ENCODE measurements at places on chromosomes 4 and X.

GRCh38 chr4:189828081-189828697, 112.5 kb upstream of the FRG1 start:
- H3K4me1 ChIP-seq, result no peaks in the 10 kb centered on the region
- H3K27me3 ChIP-seq, result no peaks in the 10 kb centered on the region
- no peak overlapping the region for H3K27ac ChIP-seq
- no peak overlapping the region for H3K4me3 ChIP-seq
- no peak for DNase-seq

DNA sequence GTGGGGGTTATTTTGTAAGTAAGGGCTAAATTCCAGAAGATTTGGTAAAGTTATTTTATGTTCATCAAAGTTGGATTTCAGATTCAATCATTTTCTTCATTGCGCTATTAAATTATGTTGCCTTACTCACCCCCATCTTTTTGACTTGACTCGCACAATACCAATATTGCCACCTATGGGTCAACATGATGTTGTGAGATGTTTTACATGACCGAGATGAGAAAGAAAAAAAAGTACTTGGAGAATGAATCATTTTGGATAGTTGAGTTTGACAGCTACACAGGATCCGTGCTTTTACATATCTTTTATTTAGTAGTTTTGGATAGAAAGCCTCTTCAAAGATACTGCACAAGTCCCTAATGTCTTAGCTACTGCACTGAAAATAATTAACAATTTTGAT, 224.2 kb upstream of the EMCN start:
- no peak for DNase-seq
- no peak overlapping the region for H3K27ac ChIP-seq
- H3K4me3 ChIP-seq, result no peak overlapping the region
- H3K27me3 ChIP-seq, result no peaks in the 10 kb centered on the region
- no peaks in the 10 kb centered on the region for H3K36me3 ChIP-seq
- H3K4me1 ChIP-seq, result no peaks in the 10 kb centered on the region

GRCh38 chrX:44143061-44143602, 169.9 kb upstream of the NDP start:
- no peaks in the 10 kb centered on the region for H3K27me3 ChIP-seq
- H3K36me3 ChIP-seq, result no peaks in the 10 kb centered on the region
- no peaks in the 10 kb centered on the region for H3K4me1 ChIP-seq
- no peak overlapping the region for H3K27ac ChIP-seq

DNA sequence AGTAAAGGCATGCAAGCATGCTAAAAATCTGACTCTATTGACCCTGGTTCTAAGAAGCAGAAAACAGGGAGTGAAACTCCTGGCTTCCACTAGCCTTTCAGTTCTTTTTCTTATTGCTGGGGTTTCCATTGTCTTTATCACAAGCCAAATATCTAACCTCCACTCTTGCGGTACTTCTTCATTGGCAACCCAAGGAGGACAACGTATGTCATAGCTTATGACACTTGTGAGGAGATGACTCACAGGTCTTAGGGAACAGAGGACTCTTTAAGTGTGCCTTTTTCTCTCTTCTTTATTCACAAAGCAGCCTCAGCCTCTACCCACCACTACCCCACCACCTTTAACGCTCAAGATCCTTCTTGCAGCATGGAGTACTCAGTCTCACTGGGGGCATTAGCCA, 124.2 kb downstream of the GUCY2F start:
- H3K27ac ChIP-seq, result no peak overlapping the region
- no peaks in the 10 kb centered on the region for H3K36me3 ChIP-seq
- H3K4me1 ChIP-seq, result no peaks in the 10 kb centered on the region
- DNase-seq, result no peak
- no peaks in the 10 kb centered on the region for H3K27me3 ChIP-seq

DNA sequence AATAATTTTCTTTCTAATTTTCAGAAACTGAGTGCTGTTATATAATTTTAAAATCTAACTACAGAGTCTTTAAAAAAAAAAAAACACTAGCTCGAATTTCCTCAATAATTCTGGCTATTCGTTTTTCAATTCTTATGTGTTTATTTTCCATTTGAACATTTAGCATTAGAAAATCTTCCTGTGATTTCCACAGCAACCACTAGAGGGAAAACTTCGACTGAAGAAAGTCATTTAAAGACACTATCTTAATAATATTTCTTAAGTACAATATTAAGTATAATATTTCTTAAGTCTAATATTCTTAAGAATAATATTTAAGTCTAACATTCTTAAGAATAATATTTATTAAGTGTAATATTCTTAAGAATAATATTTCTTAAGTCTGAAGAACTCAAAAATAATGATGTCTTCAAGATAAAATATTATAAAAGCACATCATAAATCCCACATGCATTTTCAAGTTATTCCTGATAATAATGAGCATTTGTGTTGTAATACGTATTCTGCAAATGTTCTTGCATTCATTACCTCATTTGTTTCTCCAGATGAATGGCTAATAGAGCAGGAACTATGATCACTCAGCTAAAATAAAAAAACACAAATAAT, 118.4 kb upstream of the WDR17 start:
- no peaks in the 10 kb centered on the region for H3K4me1 ChIP-seq
- no peak overlapping the region for H3K4me3 ChIP-seq
- H3K27ac ChIP-seq, result no peak overlapping the region
- DNase-seq, result no peak
- H3K27me3 ChIP-seq, result no peaks in the 10 kb centered on the region
- H3K36me3 ChIP-seq, result no peaks in the 10 kb centered on the region

GRCh38 chr4:105106426-105106825, 40.2 kb upstream of the TET2 start:
- no peaks in the 10 kb centered on the region for H3K36me3 ChIP-seq
- DNase-seq, result no peak
- H3K27ac ChIP-seq, result no peak overlapping the region
- H3K4me3 ChIP-seq, result no peak overlapping the region

DNA sequence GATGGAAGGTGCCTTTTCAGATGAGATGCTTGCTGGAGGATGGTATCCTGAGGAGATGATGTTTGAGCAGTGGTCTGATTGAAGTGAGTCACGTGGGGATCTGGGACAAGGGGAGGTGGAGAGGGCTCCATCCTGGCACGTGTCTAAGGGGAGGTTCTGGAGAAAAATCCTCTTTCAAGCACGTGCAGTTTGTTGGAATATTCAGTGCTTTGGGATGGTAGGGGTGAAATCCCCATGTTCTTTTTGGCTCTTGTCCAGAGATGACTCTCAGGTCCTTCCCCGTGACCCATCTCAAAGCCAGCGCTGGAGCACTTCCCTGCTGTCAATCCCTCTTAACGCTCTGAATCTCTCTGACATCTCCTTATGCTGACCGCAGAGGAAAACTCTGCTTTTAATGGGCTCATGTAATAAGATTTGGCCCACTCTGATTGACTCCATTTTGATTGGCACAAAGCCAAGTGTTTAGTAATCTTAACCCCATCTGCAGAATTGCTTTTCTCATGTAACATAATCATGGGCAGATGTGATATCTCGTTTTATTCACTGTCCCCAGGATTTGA, 10.8 kb upstream of the KLKB1 start:
- DNase-seq, result no peak
- H3K4me3 ChIP-seq, result no peak overlapping the region
- H3K27ac ChIP-seq, result no peak overlapping the region

- no peak for DNase-seq
- H3K4me3 ChIP-seq, result no peak overlapping the region
- H3K36me3 ChIP-seq, result no peaks in the 10 kb centered on the region
Observed at GRCh38 chr4:80424225-80424581, 88.7 kb downstream of the CFAP299 start.

DNA sequence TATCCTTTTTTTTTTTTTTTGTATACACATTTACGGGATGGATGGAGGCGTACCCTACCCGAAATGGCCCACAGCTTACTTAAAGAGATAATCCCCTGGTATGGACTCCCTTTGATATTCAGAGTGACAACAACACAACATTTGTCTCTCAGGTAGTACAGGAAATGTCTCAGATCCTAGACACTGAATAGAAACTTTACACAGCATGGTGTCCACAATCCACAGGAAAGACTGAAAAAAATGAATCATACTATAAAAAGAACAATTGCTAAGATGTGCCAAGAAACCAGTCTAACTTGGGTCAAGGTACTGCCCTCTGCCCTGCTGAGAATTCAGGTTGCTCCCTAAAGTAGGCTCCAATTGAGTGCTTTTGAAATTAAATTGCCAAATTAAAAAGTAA, 100.8 kb upstream of the LANCL3 start:
- no peaks in the 10 kb centered on the region for H3K4me1 ChIP-seq
- H3K4me3 ChIP-seq, result no peak overlapping the region
- H3K27ac ChIP-seq, result no peak overlapping the region
- no peak for DNase-seq

DNA sequence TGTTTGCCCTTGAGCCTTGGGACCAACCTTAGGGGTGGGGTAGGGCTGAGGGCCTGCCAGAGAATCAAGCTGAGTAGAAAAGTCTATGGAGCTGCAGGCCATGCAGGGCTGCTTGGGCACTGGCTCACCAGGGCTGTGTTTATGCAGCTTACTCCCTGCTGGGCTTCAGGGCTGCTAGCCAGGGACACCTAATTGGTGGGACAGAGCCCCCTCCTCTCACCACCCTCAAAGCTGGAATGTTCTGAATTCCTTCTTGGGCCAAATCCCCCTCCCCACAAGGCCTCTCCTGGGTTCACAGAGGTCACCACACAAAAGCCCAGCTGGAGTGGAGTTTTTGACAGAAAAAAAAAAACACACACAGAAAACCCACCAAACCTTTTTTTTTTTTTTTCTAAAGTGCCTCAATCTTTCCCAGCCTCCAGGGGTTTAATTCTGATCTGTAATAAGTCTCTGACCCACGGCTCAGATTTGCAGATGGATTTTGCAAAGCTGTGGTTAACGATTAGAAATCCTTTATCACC, at the start of gene CLDN2:
Gene CLDN2, plus strand, starts transcription at position 471 of the 521 bp plus-strand sequence. CDS start 7,827 bp downstream, outside the sequence.
- peaks cover 21% of the 10 kb centered on the region for H3K4me1 ChIP-seq
- no peak within 1 kb of the TSS for H3K4me3 ChIP-seq
- H3K36me3 ChIP-seq, result no peaks in the 10 kb centered on the region
- DNase-seq, result no peak
- no peaks in the 10 kb centered on the region for H3K27me3 ChIP-seq
- H3K27ac ChIP-seq, result no peak within 1 kb of the TSS

- no peaks in the 10 kb centered on the region for H3K27me3 ChIP-seq
- no peak overlapping the region for H3K4me3 ChIP-seq
- no peak overlapping the region for H3K27ac ChIP-seq
- peaks cover 23% of the 10 kb centered on the region for H3K4me1 ChIP-seq
- no peak for DNase-seq
Observed at GRCh38 chrX:132015875-132016274, 7.2 kb upstream of the STK26 start.

- H3K4me1 ChIP-seq, result no peaks in the 10 kb centered on the region
- H3K27ac ChIP-seq, result no peak overlapping the region
- peaks cover 2% of the 10 kb centered on the region for H3K27me3 ChIP-seq
- no peak for DNase-seq
Observed at GRCh38 chr4:76704133-76704881, 193.6 kb downstream of the SOWAHB start.

DNA sequence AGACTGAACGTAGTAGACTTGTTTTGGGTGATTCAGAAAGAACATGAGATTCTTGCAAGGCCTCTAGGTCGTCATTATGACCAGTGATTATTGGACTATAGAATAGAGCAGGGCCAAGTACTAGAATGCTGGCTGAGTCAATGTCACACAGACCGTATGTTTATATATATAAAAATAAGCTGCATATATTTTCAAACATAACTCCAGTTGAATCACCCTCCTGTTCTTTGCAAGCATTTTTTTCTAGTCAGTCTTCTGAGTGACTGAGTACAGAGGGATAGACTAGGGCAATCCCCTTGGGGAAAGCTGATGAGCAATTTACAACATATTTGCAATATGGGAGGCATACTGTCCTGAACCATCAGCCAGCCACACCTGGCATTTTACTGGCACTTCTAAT, 48.4 kb upstream of the PRPS1 start:
- no peak overlapping the region for H3K27ac ChIP-seq
- no peak for DNase-seq
- no peaks in the 10 kb centered on the region for H3K36me3 ChIP-seq

DNA sequence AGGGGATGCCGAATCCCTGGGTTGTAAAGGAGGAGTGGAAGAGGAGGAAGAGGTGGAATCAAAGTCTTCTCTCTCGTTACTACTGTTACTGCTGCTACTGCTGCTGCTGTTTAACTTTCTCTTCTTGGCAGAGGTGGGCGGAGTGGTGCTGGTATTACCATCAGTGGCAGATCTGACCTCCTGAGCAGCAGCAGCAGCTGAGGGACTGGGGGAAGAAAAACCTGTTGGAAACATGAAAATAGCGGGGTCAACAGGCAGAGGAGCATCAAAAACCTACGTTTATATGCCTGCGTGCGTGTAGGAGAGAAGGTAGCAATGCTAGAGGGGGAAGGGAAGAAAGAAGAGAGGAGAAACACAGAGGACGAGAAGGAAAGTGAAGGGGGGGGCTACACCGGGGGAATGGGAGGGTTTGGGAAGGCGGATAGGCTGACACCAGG, 339 bp downstream of the CUL4B start:
- H3K27ac ChIP-seq, result peak overlapping the region; percentile 98
- no peaks in the 10 kb centered on the region for H3K27me3 ChIP-seq
- H3K4me3 ChIP-seq, result peak overlapping the region; percentile 69
- DNase-seq, result peak; percentile 55

DNA sequence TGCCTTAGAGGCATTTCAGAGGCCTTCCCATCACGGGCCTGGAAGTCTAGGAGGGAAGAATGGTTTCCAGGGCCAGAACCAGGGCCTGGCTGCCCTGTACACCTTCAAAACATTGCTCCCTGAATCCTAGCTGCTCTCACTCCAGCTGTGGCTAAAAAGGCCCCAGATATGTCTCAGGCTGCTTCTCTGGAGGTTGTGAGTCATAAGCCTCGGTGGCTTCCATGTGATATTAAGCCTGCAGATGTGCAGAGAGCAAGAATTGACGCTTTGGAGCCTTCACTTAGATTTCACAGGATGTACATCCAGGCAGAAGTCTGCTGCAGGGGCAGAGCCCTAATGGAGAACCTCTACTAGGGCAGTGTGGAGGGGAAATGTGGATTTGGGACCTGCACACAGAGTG, 502.5 kb downstream of the GRXCR1 start:
- H3K36me3 ChIP-seq, result no peaks in the 10 kb centered on the region
- DNase-seq, result no peak
- H3K4me1 ChIP-seq, result no peaks in the 10 kb centered on the region
- H3K27me3 ChIP-seq, result no peaks in the 10 kb centered on the region

- DNase-seq, result no peak
- no peak overlapping the region for H3K27ac ChIP-seq
- no peak overlapping the region for H3K4me3 ChIP-seq
Observed at GRCh38 chrX:40273356-40274050, 175.7 kb upstream of the BCOR start.

DNA sequence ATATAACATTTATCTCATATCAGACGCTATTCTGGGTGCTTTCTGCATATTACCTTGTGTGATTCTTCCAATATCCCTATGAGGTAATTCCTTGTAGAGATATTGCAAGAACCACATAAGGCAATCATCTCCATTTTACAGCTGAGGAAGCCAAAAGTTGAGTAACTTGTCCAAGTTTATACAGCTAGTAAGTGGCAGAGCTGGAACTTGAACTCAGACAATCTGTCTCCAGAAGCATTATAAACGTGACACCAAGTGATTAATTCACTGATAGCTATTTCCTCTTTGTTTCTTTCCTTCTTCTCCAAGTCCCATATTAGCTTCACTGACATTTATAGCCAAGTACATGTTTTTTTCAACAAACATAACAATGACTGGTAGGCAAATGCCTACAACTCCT, 7.3 kb downstream of the EMCN start:
- H3K27me3 ChIP-seq, result no peaks in the 10 kb centered on the region
- DNase-seq, result no peak
- no peak overlapping the region for H3K27ac ChIP-seq
- no peaks in the 10 kb centered on the region for H3K4me1 ChIP-seq
- H3K4me3 ChIP-seq, result no peak overlapping the region
